Activated T-cell treated with anti-CD3 and anti-CD28 coated beads, Interleukin-2, amount 50 U/mL, for 1 hour (primary cell): ENCODE measurements at places on chromosomes 11 and 22.

DNA sequence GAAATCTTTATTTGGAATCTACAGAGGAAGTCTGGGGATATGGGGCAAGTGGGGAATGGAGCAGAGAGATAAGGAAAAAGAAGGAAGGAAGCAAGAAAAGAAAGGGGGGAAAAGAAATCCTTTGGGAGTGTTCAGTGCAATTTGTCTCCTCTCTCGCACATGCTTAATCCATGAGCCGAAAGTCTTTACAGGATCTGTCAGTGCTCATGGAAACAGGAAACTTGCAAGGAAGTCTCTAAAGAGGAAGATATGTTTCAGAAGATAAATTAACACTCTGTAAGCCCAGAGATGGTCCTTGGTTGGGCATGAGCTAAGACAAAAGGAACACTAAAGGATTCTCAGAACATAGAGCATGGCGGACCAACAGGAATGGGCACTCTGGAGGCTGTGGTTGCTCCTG is 47.9 kb upstream of the FLI1 start:
- DNase-seq: no peak

DNA sequence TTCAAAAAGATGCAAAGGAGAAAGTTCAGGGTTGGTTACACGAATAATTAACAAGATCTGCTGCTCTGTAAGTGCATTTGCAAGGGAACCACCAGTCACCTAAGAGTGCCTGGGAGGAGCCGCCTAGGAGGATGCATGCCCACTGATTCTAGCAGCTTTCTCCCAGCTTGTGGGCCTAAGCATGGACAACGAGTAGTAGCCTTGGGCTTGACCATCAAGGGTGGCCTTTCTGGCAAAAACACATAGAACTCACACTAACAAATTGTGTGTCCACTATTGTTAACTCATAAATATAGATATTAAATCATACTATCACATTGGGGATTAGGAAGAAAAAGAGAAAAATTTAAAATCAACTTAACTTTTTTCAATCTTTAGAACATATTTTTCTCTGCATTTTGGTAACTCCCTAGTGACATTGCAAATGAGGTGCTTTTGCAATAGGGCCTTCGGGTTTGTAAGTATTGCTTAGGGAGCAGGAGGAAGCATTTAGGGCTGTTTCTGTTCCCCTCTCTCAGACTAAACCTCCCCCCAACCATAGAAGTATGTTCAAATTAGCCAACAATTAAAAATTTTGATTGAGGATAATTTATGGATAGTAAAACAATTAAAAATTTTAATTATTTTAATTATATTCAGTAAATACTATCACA is 57.3 kb upstream of the CEP295 start:
- no peak for DNase-seq

- DNase-seq: no peak
These were observed 3.6 kb upstream of the SEPTIN5 start for GRCh38 chr22:19710769-19711106.

- DNase-seq: no peak
These were observed 51.8 kb downstream of the ALX4 start for GRCh38 chr11:44258190-44258489.

DNA sequence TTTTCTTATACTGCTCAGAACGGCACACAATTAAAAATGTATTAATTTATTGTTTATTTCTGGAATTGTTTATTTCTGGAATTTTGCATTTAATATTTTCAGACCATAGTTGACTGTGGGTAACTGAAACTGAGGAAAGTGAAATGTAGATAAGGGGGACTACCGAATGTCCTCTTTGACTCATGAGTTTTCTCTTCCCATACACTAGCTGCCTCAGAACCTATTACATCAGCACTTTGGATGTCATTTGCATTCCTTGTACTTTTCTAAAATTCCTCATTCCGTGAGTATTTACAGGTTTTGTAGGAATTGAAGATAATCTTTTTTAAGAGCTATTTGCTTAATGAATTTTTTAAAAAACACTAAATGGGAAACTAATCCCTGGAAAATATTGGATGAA is 29.8 kb downstream of the ZC3H12C start:
- no peak for DNase-seq

GRCh38 chr11:100791103-100791502 is 104.0 kb downstream of the ARHGAP42 start:
- no peak for DNase-seq

DNA sequence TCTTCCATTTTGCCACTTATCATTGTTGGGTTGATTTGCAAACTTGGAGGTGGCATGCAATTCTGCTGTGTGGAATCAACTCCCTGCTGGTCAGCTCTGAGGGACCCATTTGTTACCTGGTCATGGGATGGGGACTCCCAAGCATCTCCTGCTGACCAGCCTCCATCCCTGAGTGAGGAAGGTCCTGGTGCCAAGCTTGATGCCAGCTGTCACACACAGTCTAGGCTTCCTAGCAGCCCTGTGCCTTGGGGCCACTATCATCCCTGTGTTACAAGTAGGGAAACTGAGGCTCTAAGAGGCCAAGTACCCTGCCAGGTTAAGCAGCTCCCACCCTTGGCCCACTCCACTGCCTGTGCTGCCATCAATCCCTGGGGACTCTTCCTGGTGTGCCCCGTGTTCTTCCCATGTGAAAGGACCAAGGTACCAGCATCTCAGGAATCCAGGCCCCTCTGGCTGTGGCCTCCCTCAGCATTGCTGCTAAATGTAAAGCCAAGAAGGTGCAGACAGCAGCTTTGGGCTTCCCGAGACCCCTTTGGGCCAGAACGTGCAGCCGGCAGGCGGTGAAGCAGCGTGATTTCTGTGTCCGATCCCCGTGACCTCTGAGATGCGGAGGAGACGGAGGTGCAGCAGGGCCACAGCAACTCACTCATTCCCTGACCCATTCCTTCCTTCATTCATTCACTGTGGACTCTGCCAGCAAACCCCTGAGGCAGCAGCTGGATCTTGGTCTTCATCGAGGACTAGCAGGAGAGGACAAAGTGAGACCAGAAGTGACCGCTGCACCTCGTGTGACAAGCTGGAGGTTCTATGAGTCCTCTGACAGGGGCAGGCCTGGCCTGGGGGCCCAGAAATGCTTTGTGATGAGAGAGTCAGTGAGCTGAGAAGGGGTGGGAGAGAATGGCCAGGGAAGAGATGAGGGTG is 49.7 kb downstream of the MYEOV start:
- DNase-seq: no peak

DNA sequence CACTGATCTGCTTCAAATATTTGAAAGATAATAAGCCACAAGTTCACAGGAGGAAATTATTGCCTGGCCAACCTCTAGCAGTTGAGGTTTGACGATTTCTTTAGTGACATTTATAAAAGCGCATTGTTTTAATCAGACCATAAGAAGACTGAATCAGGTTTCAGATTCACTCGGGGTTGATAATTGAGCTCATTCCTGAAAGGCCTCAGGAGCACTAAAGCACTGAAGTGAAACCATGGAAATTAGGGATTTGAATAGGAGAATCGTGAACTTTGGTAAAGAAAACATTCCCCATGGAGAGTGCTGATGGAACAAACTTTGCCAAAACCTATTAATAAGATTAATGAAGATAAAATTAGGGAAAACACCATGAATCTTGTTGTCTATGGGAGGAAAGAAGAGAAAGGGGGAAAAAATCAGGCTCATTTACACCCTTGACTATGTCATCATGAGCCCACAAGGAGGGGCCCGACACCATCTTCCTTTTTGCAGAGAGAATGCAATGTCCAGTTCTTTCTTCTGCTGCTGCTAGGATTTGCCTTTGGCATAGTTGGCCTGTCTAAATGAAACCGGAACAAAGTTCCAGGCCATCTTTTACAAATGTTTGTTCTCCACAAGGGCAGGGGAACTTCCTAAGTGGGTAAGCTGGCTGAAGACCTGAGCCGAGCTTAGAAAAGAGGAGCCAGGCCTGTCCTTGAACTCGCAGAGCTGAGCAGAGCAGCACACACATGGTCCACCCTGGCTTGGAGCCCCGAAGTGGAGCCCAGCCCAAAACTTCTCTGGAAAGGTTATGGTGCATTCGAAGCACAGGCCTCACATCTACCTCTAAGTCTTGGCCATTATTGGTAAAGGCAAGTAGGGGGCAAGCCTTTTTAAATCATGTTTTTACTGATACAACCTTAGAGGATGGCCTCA is 56.1 kb upstream of the EIF3M start:
- DNase-seq: no peak

GRCh38 chr11:60711276-60711675 is 11.9 kb downstream of the MS4A8 start:
- no peak for DNase-seq

DNA sequence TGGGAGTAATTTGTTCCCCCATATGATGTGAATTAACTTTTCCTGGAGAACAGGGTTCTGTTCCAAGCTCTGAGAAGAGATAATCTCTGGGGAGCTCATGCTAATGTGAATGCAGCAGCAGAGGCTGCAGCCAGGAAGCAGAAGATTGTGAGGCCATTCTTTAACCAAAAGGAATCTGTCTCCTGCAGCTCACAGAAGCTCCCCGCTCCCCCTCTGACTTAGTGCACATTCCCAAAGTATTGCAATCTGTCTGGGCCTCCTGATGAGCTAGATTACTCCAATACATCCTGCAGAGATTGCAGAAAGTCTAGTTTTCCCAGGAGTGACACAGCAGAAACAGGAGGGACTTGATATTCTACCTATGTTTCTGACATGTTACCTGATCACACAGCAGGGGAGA is 420.6 kb upstream of the FAT3 start:
- DNase-seq: no peak

GRCh38 chr11:76744186-76745043 is 38.7 kb upstream of the TSKU start:
- no peak for DNase-seq

- DNase-seq: peak; percentile 68
These were observed 9.0 kb upstream of the AHNAK start for GRCh38 chr11:62555464-62556107.

DNA sequence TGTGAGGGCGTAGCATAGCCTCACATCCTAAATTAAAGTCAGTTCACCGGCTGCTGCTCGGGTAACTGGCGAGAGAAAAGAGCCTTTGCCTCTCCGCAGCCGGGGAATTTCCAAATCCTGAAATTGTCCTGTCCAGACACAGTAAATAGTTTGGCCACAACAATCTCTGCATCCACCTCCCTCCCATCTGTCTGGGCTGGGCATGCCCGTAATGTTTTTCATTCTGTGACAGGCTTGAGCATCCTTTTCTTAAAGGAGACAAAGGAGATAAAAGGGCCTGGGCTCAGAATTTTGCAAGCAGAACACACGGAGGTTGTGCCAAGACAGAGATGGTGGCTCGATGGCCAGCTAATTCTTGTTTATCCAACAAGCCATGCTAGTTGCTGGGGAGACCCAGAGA is 19.2 kb upstream of the CBX6 start:
- no peak for DNase-seq

GRCh38 chr11:97883086-97883485 is 1137.7 kb upstream of the CNTN5 start:
- DNase-seq: no peak

GRCh38 chr22:48827268-48827846 is 1000.3 kb downstream of the BRD1 start:
- no peak for DNase-seq

GRCh38 chr11:3156661-3157311 is 8.3 kb downstream of the OSBPL5 start:
- DNase-seq: no peak

GRCh38 chr11:102332611-102332994 is 14.4 kb upstream of the BIRC2 start:
- no peak for DNase-seq

DNA sequence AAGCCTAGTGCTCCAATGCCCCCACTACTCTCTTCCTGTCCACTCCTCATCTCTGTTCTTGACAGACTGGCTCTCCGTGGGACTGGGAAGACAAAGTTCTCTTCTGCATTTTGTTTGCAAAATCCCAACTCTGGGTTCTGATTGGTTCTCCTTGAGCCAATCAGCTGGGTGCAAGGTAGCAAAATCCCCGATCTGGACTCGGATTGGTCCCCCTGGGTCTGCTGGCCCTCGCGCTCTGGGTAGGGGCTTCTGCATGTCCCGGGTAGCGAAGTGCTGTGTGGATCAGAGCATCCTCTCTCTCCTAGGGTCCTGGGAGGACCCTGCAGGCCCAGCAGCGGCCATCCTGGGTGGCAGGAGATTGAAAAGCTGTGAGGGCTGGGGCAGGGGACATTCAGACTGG is 22.3 kb upstream of the A4GALT start:
- no peak for DNase-seq

- DNase-seq: no peak
These were observed 6.8 kb upstream of the ACY3 start for GRCh38 chr11:67657300-67657699.

- DNase-seq: no peak
These were observed 46.1 kb downstream of the PHF21A start for GRCh38 chr11:46075168-46075567.

GRCh38 chr11:75770102-75770501 is 1.5 kb downstream of the DGAT2 start:
- DNase-seq: peak; percentile 2

- no peak for DNase-seq
These were observed 56.9 kb upstream of the CCDC89 start for GRCh38 chr11:85742873-85743275.

GRCh38 chr11:122709039-122709760 is 53.7 kb downstream of the UBASH3B start:
- DNase-seq: no peak

DNA sequence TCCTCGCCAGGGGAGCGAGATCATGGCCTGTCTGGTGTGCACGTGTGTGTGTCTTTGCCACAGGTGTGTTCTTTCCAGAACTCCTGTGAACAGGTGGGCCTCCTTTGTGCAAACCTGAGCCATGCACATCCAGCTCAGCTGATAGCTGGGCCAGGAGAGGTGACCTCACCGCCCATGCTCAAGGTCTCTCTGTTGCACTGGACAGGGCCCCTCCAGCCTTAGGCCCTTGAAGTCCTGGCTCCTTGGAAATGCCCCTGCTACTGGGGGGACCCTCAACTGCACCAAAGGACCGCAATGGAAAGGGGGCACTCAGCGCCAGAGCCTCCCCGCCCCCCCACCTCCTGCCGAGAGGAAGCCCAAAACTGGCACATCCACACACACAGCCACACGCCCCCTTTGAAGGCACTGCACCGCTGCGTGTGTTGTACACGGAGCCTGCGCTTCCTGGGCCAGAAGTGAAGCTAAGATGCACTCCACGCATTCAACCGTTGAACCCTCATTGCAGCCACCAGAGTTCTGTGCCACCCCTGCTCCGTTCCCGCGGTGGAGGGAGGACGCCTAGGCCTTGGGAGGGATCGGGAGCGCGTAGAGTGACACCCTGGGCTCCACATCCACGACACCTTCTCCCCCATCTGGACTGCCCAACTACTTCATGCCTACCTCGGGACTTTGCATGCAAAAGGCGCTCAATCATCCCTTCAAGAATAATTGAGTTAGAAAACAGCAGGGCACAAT is 16.4 kb upstream of the IL2RB start:
- DNase-seq: no peak

DNA sequence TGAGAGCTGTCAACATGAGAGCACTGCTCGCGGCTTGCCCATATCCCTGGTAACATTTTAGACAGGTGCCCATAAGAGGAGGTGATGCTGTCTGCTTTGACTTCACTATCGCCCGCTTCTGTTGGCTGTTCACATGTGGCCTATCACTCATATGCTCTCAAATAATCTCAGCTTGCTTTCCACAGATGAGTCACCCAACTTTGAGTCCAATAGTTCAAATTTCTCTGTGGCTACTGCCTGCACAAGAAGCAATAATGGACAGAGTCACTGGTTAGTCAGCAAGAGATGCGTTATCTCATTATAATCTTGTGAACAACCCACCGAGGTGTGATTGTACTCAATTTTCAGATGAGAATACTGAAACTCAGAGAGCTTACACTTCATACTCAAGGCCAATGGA is 1714.1 kb downstream of the LRRC4C start:
- no peak for DNase-seq

- DNase-seq: no peak
These were observed 37.0 kb upstream of the ALX4 start for GRCh38 chr11:44346983-44347382.

- DNase-seq: no peak
These were observed 84.1 kb downstream of the SLC1A2 start for GRCh38 chr11:35335226-35335625.
